ENCODE measurements at places on chromosomes 1 and 21. TPM values are rescaled to one million over a fixed set of nuclear protein-coding genes. Genes with fewer than 3 reads are reported as not detected.
A peak's percentile ranks its signal among the peaks of the same experiment; 100 is the strongest.

DNA sequence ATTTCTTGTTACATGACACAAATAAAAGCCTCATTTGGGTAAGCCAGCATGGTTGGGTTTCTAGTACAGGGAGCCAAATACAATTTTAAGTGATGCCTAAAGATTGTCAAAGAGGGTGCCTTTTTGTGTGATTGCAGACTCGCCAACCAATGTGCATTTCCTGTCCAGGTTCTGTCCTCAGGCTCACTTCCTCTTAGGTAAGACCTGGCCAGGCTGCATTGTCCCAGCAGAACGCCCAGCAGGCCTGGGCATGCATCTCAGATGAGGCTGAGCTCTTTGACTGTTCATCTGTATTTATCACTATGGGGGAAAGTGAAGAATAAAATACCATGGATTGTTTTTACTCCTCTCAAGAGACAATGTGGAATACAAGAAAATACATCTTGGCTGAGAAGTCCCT, 49.7 kb downstream of the KCNC4 start:
- no peaks in the 10 kb centered on the region for H3K27me3 ChIP-seq
- DNase-seq, result no peak
- H3K27ac ChIP-seq, result no peak overlapping the region
- H3K36me3 ChIP-seq, result no peaks in the 10 kb centered on the region
- H3K4me1 ChIP-seq, result no peaks in the 10 kb centered on the region

GRCh38 chr1:154586641-154587040, 19.1 kb downstream of the CHRNB2 start:
- no peak overlapping the region for H3K27ac ChIP-seq
- no peaks in the 10 kb centered on the region for H3K4me1 ChIP-seq
- H3K36me3 ChIP-seq, result no peaks in the 10 kb centered on the region
- no peaks in the 10 kb centered on the region for H3K27me3 ChIP-seq
- no peak overlapping the region for H3K4me3 ChIP-seq

Gene AADACL3
- total RNA-seq, result not detected

Gene ADAMTS4
- 10.0 TPM for total RNA-seq

GRCh38 chr21:35530766-35531165, 481.7 kb upstream of the RUNX1 start:
- H3K27ac ChIP-seq, result no peak overlapping the region
- no peaks in the 10 kb centered on the region for H3K36me3 ChIP-seq
- H3K4me3 ChIP-seq, result no peak overlapping the region
- DNase-seq, result no peak
- no peaks in the 10 kb centered on the region for H3K27me3 ChIP-seq

DNA sequence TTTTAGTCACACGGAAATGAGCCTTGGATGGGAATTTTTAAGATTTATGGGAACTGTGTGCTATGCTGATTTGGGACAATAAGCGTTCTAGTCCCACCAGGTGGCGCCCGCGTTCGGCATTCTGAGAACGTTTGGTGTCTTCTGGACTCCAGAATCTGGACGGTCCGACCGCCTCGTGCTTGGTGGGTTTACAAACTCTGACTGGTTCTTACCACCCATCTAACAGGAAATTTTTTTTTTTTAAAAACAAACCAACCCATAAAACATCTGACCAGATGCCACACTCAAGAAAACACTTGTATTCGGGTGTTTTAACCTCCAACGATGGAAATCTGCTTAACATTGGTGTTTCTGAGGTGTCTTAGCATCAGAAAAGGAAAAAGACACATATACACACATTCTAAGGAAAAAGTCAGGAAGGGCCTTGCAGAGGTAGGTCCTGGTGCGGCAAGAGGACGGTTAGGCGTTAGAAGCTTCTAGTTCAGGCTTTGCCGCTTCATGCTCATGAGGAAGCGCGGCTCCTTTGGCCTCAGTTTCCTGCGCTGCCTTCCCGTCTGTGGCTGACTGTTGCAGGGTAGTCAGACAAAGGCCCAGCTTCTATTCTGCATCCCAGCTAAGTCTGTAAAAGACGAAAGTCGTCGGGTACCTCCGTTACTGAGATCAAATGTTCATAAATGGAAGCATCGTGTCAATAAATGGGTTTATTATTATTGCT, 814 bp upstream of the DYRK3 start:
- H3K36me3 ChIP-seq, result no peaks in the 10 kb centered on the region
- peak overlapping the region; percentile 82 for H3K27ac ChIP-seq
- H3K27me3 ChIP-seq, result no peaks in the 10 kb centered on the region
- no peaks in the 10 kb centered on the region for H3K4me1 ChIP-seq
- peak; percentile 98 for DNase-seq

DNA sequence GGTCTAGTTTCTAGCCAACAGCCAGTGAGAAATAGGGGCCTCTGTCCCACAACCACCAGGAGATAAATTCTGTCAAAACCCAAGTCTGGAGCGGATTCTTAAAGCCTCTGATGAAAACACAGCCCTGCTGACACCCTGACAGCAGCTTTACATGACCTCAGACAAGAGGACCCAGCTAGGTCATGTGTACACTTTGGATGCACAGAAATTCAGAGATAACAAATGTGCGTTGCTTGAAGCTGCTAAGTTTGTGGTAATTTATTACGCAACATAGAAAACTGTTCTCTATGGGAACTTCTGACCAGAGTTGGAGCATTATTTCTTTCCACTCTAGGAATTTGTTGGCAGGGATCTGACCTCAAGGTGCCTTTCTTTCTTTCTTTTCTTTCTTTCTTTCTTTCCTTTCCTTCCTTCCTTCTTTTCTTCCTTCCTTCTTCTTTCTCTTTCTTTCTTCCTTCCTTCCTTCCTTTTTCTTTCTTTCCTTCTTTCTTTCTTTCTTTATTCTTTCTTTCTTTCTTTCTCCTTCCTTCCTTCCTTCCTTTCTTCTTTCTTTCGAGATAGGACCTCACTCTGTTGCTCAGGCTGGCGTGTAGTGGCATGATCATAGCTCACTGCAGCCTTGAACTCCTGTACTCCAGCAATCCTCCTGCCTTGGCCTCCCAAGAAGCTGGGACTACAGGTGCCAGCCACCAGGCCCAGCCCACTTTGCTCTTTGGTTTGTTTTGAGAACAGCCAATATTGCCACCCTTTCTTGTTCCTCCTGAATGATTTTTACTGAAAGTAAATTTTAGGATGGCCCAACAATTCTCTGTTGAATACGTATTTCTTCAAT, 14.9 kb upstream of the HMGCS2 start:
- no peaks in the 10 kb centered on the region for H3K4me1 ChIP-seq
- DNase-seq, result no peak
- no peaks in the 10 kb centered on the region for H3K27me3 ChIP-seq
- H3K27ac ChIP-seq, result no peak overlapping the region
- H3K36me3 ChIP-seq, result no peaks in the 10 kb centered on the region

DNA sequence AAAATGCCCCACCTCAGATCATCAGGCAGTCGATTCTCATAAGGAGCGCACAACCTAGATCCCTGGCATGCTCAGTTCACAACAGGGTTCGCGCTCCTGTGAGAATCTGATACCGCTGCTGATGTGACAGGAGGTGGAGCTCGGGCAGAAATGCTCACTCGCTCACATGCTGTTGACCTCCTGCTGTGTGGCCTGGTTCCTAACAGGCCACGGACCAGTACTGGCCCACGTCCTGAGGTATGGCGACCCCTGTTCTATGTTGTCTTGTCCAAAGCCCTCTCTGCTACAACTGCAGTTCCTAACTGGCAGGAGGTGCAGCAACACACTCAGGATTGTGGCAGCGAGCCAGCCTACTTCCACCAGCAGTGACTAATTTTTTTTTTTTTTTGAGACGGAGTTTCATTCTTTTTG, 70.6 kb downstream of the CLSTN1 start:
- no peaks in the 10 kb centered on the region for H3K27me3 ChIP-seq
- no peak overlapping the region for H3K4me3 ChIP-seq
- no peak overlapping the region for H3K27ac ChIP-seq
- peak; percentile 52 for DNase-seq
- H3K4me1 ChIP-seq, result no peaks in the 10 kb centered on the region

GRCh38 chr1:93021539-93022134, 57.4 kb upstream of the MTF2 start:
- no peak for DNase-seq
- H3K4me1 ChIP-seq, result no peaks in the 10 kb centered on the region
- no peak overlapping the region for H3K27ac ChIP-seq
- no peaks in the 10 kb centered on the region for H3K27me3 ChIP-seq
- no peaks in the 10 kb centered on the region for H3K36me3 ChIP-seq
- no peak overlapping the region for H3K4me3 ChIP-seq

All from uterus (tissue), 4 donors.